ENCODE measurements at places on chromosomes 4 and X.

DNA sequence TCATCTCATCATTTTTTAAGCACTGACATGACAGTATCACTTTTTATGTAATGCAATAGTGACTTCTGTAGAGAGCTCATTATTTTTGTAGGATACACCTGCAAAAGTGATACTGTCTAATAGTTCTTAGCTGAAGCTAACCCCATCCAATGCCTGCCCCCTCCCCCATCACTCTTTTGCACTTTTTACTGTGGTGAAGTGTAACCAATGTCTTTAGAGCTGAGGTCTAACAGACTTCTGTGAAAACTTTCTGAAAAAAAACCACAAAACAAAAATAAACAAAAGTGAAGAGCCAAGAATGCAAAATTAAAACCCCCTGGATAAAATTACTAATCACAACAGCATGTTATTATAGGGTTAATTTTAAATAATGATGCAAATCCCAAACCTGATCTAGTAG, 301.1 kb downstream of the ANK2 start:
- no peak for ATAC-seq

GRCh38 chr4:7967501-7968261, 28.0 kb upstream of the AFAP1 start:
- no peak for ATAC-seq

DNA sequence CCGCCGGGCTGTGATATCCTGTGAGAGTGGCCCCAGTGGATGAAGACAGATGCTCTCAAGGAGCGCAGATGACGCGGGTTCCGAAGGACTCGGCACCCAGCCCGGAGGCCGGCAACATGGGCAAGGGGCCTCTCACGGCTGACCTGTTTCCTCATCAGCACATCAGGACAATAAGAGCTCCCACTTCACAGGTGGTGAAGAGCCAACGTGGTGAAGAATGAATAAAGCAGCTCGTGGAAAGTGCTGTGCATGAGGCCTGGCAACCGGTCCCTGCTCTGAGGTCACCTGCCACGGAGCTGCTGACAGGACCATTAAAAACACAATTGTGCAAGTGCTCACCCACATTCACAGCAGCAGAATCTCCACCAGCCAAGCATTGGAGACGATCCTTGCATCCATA, 22.9 kb downstream of the ABLIM2 start:
- no peak for ATAC-seq

GRCh38 chr4:182175788-182176519, 67.2 kb upstream of the TENM3 start:
- ATAC-seq = no peak

DNA sequence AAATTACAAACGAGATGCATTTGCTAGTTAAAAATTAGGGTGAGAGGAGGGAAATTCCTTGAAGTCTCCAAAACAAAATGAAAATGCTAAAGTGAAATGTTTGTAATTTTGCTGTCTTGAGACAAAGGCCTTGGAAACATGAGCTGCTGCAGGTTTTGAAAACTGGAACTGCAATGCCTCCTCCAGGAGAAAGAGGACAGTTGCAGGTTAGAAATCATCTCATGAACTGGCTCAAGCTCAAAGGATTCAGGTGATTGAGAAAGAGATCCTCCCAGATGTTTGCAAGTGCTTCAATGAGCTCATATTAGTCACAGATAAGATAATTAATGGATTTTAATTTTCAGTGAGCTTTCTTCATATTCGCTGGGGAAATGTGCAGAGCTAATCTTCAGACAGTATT, 32.4 kb downstream of the SMPX start:
- no peak for ATAC-seq

GRCh38 chr4:116401293-116401692, 684.1 kb downstream of the TRAM1L1 start:
- ATAC-seq = no peak

DNA sequence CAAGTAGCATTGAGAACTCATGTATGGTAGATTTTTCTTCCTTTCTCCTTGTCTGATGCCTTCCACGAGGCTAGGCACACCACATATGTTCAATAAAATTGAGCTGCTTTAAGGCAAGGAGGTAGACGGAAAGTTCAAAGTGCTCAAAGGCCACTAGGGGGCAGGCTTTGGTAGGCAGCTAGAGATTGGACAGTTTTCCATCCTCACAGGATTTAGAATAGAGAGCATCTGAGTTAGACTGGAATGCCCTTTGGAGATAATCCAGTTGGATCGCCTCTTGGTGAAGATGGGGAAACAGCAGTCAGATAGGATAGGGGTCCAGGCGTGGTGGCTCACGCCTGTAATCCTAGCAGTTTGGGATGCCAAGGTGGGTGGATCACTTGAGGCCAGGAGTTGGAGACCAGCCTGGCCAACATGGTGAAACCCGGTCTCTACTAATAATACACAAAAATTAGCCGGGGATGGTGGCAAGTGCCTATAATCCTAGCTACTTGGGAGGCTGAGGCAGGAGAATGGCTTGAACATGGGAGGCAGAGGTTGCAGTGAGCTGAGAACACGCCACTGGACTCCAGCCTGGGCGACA, 30.4 kb downstream of the ELF4 start:
- no peak for ATAC-seq

DNA sequence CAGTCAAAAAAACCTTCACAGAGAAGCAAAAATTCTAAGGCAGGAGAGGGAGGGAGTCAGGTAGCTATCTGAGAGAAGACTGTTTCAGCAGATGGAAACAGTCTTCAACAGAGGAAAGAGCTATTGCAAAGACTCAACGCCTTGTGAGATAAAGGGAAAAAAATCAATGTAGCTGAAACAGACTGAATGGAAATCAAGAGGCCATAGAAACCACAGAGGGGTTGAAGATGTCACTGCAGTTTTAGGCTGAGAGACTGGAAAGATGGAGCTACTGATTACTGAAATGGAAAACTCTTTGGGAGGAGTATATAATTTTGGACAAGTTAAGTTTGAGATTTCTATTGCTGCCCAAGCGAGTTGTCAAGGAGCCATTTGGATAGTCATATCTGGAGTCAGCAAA, 28.4 kb upstream of the CXCL8 start:
- no peak for ATAC-seq
